ENCODE measurements at places on chromosomes 16 and 17. TPM values are rescaled to one million over a fixed set of nuclear protein-coding genes. Genes with fewer than 3 reads are reported as not detected.

Gene KCNH6
- not detected for total RNA-seq

Gene B9D1
- total RNA-seq: 2.4 TPM

Gene PARD6A
- 9.2 TPM for total RNA-seq

Gene SNX11
- 30.5 TPM for total RNA-seq

Gene LPO
- total RNA-seq: 0.31 TPM

Gene ARL6IP1
- total RNA-seq: 164 TPM

- DNase-seq: no peak
These were observed 9.7 kb upstream of the TIMP2 start for GRCh38 chr17:78934681-78935418.

DNA sequence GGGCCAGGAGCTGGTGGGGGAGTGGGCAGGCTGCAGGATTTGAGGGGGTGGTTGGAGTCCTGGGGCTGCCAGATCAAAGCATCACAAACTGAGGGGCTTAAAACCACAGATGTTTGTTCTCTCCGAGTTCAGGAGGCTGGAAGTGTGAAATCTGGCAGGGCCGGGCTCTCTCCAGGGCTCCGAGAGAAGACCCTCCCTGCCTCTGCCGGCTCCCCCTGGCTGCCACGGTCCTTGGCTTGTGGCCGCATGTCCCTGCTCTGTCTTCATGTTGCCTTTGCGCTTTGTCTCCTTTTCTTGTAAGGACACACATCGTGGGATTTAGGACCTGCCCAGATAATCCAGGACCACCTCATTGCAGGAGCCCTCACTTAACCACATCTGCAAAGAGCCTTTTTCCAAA is 139.8 kb upstream of the GSE1 start:
- no peak for DNase-seq

GRCh38 chr17:5439446-5439764 is 450 bp upstream of the C1QBP start:
- no peak for DNase-seq

DNA sequence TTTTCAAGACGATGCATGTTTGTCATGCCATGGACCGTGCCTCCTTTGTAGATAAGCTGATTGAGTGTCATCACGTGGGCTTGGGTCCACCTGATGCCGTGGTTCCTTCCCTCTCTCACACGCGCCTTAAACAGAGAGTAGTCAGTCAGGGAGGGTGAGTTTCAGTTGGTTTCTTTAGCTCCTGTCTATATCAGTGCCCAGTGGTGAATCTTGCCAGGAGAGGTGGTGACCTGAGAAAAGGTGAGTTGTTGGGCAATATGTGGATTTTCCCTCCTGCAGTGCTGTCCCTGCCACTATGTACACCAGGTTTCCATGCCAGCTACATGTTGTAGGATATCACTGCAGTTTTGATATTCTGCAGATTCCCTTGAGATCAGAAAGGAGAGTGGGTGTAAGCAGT is 129.7 kb downstream of the LAT start:
- DNase-seq: no peak

DNA sequence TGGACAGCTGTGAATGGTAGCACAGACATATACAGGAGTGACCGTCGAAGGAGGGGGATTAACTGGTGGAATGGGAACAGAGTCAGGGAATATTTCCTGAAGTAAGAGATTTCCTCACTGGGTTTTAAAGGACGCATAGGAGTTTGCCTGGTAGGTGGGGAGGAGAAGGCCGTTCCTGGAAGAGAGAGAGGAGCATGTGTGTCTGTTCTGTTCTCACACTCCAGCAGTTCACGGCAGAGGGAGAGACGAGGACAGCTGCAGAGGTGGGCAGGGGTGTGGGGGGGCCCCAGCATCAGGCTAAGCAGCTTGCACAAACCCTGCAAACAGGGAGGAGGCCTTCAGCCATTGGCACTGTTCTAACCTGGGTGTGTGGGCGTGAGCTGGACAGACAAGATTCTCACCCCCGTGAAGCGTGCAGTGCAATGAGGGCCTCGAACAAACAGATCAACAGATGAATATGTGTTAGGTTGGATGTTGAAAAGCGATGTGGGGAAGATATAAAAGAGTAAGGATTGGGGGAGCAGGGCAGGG is 85.3 kb upstream of the GSE1 start:
- no peak for DNase-seq

DNA sequence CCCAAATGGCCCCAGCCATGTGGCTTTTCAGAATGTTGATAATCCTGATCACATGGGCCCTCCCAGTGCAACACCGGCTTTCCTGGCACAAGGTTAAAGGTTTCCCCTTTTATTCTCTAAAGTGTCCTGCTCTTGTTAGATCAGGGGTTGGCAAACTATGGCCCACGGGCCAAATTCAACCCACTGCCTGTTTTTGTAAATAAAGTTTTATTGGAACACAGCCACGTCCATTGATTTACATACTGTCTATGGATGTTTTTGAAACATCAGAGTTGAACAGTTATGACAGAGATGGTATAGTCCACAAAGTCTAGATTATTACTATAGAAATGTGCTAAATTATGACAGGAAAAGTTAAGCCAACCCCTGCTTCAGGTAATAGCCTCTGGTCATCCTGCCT is 157.3 kb downstream of the ZFHX3 start:
- no peak for DNase-seq

GRCh38 chr16:11180489-11180888 is 75.5 kb downstream of the SOCS1 start:
- peak; percentile 29 for DNase-seq

- DNase-seq: no peak
These were observed 191.0 kb downstream of the SPECC1 start for GRCh38 chr17:20200016-20200795.

DNA sequence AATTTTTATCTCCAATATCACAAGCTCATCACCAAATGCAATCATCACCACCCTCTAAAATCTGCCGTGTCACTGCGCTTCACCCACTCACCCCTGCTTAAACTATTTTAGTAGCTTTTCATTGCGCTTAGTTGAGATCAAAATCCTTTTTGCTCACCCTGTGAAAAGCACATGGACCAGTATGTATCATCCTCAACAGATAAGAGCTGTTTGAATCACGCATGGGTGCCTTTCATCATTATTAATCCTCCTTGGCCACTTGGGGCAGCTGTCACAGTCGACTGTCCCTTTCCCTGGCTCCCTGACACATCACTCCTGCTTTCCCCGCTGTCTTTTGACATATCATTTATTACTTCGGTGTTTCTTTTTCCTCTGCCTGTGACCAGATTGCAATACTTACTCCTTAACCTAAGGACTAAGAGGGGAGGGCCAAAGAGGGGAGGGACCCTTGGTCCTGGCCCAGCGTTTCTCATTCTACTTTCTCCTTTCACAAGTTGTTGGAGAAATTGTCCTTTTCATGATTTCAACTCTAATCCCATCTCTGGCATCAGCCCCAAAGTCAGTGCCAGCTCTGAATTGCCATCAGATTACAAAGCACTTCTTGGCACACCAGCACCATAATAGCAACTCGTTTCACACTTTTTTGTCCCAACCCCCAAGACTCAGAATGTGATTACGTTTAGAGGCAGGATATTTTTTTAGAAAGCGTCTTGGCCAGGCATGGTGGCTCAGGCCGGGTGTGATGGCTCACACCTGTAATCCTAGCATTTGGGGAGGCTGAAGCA is 8.6 kb upstream of the KDM6B start:
- DNase-seq: no peak

- no peak for DNase-seq
These were observed 6.2 kb downstream of the TMC6 start for GRCh38 chr17:78122216-78122930.

DNA sequence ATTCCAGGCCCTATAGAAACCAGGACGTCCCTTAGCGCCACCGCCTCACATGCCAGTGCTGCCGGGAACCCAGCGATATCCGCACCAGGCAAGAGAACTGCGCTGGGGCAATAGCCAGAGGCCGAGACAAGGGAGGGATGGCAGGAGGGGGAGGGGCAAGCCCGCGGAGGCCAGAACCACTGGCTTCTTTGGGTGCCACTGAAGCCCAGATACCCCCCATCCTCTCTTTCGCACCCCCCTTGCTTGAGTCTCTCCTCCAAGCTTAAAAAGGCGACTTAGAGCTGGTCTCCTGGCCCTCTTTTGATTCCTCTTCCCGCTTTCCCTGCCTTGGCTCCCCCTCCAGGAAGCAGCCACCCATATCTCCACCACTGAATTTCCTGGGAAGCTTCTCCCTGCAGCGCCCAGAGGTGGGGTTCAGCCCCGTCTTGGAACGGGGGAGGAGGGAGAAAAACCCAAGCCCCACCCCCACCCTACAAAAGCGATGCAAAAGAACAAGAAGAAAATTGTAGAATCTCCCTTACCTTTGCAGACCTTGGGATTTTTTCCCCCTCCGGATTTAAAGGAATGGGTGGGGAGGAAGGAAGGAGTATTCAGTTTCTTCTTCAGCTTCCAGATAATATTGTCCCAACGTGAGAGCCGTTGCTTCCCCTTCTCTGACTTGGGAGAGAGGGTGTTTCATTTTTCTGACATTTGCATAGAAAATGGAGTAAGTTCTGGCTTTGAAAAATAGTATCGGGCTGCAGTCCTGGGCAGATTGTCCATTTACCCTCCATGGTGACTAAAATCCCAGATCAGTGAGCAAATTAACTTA is 622 bp downstream of the HOXB6 start:
- DNase-seq: no peak

DNA sequence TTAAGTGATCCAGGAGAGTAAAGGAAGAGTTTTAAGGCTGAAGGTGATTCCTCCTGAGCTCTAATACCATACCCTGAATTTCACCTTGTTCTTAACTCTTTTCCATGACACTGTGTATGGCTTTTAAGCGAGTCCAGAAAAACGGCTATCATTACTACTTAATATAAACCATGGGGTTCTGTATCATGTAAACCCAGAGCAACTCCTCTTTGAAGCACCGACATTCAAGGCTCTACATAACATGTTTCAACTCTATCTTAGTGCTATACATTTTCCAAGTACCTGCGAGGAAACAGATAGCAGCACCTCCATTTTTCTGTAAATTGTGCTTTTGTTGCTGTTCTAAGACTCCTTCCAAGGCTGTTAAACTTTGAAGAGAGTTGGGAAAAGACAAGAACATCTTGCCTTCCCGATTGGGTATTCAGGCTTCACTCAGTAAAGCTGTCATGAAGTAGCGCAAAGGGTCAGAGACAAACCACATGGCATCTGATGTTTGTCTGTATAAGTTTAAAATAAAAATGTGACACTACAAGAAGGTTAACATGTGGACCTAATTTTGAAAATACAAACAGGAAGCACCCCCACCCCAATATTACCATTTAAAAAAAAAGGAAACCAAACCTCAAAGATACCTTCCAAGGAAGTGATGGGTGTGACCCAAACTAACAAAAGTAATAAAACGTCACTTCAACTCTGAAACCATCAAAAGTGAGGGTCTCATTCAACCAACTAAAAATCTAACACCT is 3.9 kb downstream of the STAT5B start:
- no peak for DNase-seq

DNA sequence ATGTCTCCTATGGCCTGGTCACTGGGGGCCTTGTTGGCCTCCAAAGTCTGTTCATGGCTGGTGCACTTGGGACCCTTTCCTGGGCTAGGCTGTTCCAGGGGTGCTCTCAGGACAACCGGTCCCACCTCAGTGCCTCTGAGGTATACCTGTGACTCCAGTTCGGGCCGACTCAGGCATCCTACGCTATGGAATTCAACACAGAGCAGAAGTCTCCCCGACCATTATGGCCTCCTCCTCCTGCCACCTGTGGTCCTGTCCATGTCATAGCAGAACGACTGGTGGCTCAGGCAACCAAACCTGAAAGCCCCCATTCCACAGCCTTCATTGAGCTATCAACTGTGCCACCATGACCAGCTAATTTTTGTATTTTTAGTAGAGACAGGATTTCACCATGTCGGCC is 8.5 kb upstream of the PSMD7 start:
- no peak for DNase-seq

DNA sequence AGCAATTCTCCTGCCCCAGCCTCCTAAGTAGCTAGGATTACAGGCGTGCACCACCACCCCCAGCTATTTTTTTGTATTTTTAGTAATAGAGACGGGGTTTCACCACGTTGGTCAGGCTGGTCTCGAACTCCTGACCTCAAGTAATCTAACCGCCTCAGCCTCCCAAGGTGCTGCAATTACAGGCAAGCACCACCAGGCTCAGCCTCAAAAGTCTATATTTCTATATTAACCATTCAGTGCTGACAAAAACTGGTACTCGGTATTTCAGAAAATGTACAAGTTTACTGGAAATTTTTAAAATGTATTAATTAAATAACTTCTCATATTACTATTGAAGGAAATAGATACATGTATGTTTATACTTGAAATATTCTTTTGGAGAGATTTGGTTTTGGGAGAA is 1.4 kb upstream of the HEXD start:
- DNase-seq: no peak

GRCh38 chr16:84818989-84819643 is 669 bp upstream of the CRISPLD2 start:
- DNase-seq: no peak

GRCh38 chr17:8947201-8947600 is 18.3 kb downstream of the PIK3R5 start:
- DNase-seq: no peak

GRCh38 chr17:12098568-12098967 is 77.9 kb downstream of the MAP2K4 start:
- no peak for DNase-seq

GRCh38 chr17:81388612-81389367 is 6.5 kb upstream of the BAHCC1 start:
- no peak for DNase-seq

- DNase-seq: no peak
These were observed 100.4 kb downstream of the COPRS start for GRCh38 chr17:31758646-31759045.

GRCh38 chr16:67349172-67349571 is 22.6 kb downstream of the LRRC36 start:
- DNase-seq: no peak

GRCh38 chr17:350706-351448 is 1.7 kb downstream of the RPH3AL start:
- no peak for DNase-seq

GRCh38 chr16:21242756-21243155 is 9.3 kb downstream of the ANKS4B start:
- DNase-seq: no peak

- DNase-seq: no peak
These were observed 10.9 kb downstream of the LLGL2 start for GRCh38 chr17:75536366-75536765.

DNA sequence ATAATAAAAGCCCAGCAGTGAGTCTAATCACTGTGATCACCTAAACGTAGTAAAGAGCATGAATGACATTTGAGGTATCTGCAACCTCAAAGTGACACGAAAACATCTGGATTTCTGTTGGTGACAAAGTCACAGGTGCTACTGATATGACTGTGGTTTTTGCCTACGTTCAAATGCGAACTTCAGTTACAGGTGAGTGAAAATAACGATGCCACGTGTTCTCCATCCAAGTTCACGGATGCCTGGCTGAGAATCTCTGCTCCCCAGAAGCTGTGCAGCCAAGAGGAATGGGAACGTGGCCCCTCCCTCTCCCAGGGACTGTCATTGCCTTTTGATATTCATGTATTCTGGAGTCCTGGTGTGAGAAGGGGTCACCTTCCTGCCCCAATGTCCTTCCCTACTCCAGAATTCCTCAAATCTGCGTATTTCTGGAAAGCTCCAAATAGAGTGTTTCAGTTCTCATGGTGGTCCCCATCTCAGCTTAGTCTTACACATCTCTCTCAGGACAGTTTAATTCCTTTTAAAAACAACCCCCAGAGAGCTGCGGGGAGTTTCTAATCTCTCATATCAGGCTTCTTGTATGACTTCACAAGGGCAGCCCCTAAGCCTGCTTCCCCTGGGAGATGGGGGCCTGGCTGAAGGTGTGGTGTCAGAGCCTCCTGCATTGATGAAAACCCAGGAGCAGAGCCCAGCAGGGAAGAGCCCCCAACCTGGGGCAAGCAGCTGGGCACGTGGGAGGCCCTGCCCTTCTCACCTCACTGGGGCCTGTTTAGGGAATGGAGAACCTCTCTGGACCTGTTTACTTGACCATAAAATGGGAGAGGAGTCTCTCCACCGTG is 25.8 kb downstream of the PIK3R5 start:
- DNase-seq: peak; percentile 81

All from activated T-cell treated with anti-CD3 and anti-CD28 coated beads, Interleukin-2, amount 50 U/mL, for 72 hours (primary cell).